Endothelial cell (in vitro differentiated cells): ENCODE measurements at places on chromosomes 4 and X. TPM values are rescaled to one million over a fixed set of nuclear protein-coding genes. Genes with fewer than 3 reads are reported as not detected.

Gene GAGE2A
- not detected for total RNA-seq

Gene H2AZ1
- 318 TPM for total RNA-seq

Gene KIF4A
- total RNA-seq, result 7.6 TPM

GRCh38 chrX:148958901-148959300 lies 458.5 kb downstream of the AFF2 start:
- no peak for DNase-seq

DNA sequence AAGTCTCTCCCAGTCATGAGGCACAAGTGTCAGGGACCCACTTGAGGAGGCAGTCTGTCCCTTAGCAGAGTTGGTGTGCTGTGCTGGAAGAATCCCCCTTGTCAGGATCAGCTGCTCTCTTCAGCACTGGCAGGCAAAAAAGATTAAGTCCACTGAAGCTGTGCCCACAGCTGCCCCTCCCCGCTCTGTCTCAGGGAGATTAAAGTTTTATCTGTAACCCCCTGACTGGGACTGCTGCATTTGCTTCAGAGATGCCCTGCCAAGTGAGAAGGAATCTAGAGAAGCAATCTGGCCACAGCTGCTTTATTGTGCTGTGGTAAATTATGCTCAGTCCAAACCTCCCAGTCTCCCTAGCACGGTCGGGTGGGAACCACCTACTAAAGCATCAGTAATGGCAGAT lies 37.4 kb upstream of the HEPH start:
- no peak for DNase-seq

- no peak for DNase-seq
These were observed 1.7 kb upstream of the PRDM8 start for GRCh38 chr4:80195441-80196140.

GRCh38 chrX:111262086-111262485 lies 8.2 kb downstream of the CAPN6 start:
- DNase-seq, result no peak

GRCh38 chr4:13087041-13087440 lies 397.1 kb downstream of the RAB28 start:
- no peak for DNase-seq

GRCh38 chrX:15194146-15194545 lies 75.7 kb downstream of the ASB9 start:
- DNase-seq, result no peak

- DNase-seq, result no peak
These were observed 29.8 kb downstream of the IQCM start for GRCh38 chr4:149785696-149786431.

DNA sequence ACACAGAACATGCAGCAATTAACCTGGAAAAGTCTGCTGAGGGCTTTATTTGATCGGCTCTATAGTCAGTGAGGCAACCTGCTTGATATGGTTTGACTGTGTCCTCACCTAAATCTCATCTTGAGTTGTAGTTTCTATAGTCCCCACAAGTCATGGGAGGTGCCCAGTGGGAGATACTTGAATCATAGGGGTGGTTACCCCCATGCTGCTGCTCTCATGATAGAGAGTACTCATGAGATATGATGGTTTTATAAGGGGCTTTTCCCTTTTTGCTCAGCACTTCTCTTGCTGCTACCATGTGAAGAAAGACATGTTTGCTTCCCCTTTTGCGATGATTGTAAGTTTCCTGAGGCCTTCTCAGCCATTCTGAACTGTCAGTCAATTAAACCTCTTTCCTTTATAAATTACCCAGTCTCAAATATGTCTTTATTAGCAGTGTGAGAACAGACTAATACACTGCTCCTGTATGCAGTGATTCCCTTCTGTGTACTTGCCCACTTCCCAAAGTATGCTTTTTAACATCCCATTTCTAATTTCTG lies 78.2 kb downstream of the NPFFR2 start:
- no peak for DNase-seq
